ENCODE measurements at places on chromosomes 2 and 18.

DNA sequence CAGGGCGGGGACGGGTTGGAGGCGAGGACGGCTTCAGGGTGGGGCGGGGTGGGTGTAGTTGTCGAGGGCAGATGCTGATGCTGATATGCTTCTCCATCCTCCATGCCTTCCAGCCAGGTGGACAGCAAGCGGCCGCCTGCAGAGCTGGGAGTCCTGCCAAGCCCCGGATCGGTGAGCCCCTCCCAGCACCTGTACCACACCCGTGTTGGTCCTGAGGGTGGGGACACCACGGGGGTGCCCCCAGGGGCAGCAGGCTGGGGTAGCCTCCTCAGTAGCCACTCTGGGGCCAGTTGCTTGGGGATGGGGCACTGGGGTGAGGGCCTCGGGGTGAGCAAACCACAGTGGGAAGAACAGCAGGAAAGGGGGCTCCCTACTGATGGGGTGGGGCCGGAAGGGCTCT lies 2.6 kb downstream of the ANO7 start:
- DNase-seq = no peak

GRCh38 chr18:61870151-61870550 lies 22.7 kb downstream of the RNF152 start:
- no peak for DNase-seq

- no peak for DNase-seq
Measured at GRCh38 chr2:30998672-30999071, 139.6 kb downstream of the GALNT14 start.

GRCh38 chr2:130252880-130253645 lies 54.8 kb upstream of the TUBA3E start:
- DNase-seq = no peak

GRCh38 chr18:24209558-24209957 lies 70.7 kb downstream of the CABYR start:
- DNase-seq = no peak

DNA sequence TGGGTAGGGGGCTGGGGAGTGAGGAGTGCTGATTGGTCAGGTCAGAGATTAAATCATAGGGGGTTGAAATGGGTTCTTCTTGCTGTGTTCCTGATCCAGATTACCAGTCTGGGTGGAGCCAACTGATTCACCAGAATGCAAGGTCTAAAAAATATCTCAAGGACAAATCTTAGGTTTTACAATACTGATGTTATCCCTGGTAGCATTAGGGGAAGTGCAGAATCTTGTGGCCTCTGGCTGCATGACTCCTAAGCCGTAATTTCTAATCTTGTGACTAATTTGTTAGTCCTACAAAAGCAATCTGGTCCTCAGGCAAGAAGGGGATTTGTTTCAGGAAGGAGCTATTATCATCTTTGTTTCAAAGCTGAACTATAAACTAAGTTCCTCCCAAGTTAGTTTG lies 289.2 kb upstream of the KYNU start:
- DNase-seq = no peak

DNA sequence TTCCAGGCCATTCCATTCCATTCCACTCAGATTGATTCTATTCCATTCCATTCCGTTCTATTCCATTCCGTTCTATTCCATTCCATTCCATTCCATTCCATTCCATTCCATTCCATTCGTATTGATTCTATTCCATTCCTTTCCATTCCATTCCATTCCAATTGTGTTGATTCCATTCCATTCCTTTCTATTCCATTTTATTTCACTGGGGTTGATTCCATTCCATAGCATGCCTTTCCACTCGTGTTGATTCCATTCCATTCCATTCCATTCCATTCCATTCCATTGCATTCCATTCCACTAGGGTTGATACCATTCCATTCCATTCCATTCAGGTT lies 1142.3 kb downstream of the RPIA start:
- no peak for DNase-seq
